Heart right ventricle (tissue), 16 donors: ENCODE measurements at places on chromosomes 5 and 9. TPM values are rescaled to one million over a fixed set of nuclear protein-coding genes. Genes with fewer than 3 reads are reported as not detected.
A peak's percentile ranks its signal among the peaks of the same experiment; 100 is the strongest.

DNA sequence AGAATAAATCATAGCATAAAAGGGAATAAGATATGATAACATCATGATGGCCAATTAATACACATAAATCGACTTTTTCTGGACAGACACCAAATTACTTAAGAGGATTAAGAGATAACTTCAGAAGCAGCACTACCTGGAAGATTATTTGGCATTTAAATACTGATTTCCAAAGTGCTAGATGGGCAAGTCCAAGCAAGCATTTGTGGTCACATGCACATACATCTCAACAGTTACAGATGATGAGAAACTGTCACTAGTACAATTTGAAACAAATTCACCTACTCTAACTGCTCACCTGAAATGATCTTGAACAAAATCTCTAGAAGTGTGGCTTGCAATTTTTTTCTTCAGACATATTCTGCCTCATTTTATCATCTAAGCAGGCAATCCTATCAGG is 26.8 kb upstream of the RASGEF1C start:
- DNase-seq: no peak

- DNase-seq: no peak
Observed at GRCh38 chr5:10339058-10339811, 14.3 kb upstream of the MARCHF6 start.

DNA sequence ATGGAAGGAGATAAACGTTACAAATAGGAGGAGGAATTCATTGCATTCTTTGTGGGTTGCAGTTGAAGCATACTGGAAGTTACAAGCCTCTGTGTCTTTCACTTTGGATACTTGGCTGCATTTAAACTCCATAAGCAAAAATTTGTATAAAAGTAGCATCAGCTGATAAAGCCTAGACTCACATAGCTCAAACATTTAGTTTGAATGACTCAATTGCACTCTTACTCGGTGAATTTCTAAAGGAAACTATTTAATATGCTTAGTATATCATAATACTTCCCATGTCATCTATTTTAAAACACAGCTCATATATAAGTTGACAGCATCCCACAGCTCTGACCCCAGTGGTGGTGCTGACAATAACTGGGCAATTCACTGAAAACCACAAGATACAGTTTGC is 596.6 kb upstream of the ZNF608 start:
- no peak for DNase-seq

GRCh38 chr5:169886033-169886432 is 94.3 kb downstream of the INSYN2B start:
- no peak for DNase-seq

DNA sequence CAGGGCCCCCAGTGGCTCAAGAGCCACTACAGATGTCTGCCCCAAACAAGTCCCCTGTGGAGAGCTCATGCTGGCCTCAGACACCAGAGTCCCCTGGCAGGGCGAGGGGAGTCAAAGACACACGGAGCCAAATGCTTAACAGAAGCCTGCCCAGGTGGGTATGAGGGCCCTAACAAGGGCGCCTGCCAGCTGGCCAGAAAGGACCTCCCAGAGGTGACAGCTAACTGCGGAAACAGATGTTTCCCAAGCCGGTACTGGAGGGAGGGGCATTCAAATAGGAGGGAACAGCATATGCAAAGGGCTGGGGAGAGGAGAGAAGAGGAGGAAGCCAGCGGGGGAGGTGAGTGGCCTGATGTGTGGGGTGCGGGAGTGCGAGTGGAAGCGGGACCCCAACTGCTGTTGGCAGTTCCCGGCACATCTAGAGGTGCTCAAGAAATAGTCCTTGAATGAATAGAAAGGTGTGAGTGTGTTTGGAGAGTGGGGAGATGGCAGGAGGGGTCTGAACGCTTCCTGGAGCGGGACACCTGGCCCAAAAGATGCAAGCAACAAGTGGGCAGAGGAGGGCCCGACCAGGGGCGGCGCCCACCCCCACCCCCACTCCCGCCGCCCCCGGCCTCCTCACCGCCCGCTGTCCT is 824 bp downstream of the MXD3 start:
- DNase-seq: no peak

GRCh38 chr9:19934301-19934871 is 145.5 kb upstream of the SLC24A2 start:
- peak; percentile 26 for DNase-seq

DNA sequence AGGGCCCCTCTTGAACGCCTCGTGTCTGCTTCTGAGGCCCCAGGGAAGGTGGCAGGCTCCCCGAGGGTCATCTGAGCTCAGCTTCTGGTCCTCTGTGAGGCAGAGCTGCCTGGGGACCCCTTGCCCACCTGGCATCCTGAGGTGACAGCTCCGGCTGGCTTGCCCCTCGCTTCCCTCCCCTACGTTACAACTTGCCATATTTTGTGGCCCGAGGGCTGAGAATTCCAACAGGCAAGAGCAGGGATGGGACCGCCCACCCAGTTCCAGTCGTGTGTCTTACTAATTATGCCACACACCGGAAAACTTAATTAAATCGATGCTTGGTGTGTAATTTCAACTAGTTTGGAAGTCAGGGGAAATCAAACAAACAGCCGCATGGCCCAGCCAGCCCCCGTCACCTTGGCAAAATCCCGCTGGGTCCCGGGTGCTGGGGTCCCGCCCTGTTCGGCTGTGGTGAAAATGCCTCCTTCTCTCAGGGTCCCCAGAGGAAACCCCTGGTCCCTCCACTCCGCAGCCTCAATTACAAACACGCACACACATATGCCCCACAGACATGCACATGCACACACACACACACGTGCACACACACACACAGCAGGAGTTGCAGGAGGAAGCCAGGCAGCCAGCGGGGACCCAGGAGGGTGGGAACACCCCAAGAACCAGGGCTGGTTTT is 221.0 kb upstream of the IER5L start:
- no peak for DNase-seq

TMEFF1 gene
- total RNA-seq: not detected

GRCh38 chr9:98080326-98080725 is 23.8 kb downstream of the NANS start:
- no peak for DNase-seq

- DNase-seq: peak; percentile 71
Observed at GRCh38 chr5:10595672-10596309, 31.9 kb downstream of the ANKRD33B start.

GPR150 gene
- total RNA-seq: not detected

FOXD4L6 gene
- not detected for total RNA-seq

GRCh38 chr9:75889977-75890471 is 449 bp upstream of the PCSK5 start:
- DNase-seq: no peak

AIF1L gene
- total RNA-seq: 14.2 TPM

WNT8A gene
- total RNA-seq: not detected

DNA sequence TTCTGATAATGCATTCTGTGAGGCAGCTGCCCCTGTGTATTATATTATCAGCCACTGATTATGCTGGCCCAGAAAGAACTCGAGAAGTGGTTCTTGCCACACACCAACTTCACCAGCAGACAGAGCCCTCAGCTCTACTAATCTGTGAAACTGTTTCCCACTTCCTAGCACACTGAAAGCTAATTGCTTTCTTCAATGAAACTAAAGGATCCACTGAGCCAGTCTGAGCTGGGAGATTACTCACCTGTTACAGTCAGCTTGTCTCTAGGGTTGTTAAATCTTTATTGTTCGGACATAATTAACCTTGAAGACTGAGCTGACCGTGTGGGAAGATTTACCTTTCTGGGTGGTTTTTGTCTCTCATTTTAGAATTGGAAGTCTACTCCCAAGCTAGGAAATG is 263.2 kb downstream of the KCTD16 start:
- no peak for DNase-seq

DNA sequence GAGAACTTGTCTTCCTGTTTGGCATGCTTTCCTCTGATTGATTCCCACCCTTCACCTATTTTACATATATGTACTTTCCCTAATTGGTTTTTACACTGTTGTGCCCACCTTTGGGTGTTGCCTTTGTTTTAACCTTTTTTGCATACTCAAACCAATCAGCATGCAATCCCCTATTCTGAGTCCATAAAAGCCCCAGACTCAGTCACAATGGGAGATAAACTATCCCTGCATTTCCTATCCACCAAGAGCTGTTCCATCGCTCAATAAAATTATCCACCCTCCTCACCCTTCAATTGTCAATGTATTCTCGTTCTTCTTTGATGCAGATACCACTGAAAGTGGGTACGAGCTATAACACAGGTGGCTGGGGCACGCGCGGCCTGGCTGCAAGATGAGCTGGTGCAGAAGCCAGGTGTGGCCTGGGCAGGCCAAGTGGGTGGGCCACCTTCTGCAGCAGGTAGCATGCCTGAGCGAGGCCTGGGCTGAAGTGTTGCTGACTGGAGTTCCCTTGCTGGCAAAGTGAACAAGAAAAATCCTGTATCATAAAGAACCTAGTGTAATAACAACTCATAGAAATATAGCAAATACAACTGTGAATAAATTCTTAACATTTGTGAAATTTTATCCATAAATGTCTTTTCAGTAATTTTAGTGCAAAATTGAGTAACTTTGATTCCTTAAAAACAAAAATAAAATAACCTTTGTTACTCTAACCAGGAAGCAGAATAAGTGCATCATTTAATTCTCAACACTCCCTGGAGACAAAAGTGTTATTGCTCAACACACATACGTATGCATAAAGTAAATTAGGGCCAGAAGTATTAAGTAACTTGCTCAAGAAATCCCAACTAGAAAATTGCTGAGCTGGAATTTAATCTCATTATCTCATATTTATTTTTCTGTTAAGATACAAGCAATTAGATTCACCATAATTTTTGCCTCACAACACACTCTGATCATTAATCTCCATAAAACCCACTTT is 685.3 kb upstream of the EDIL3 start:
- no peak for DNase-seq

ECSCR gene
- 17.5 TPM for total RNA-seq

DNA sequence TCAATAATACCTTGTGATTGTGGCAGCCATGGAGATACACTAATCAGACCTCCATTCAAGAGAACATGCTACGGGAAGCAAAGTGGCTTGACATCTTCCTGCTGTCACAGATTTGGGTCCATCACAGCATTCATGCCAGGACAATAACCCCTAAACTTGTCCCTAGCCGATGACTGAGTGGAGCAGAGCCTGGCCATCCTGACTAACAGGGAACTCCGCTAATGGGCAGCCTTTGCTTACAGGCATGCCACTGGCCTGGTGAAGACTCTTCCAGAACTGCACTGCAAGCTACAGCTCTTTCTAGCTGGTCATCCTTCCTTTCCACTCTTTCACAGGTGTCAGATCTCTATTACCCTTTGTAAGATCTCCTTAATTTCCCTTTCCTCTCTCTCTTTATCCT is 16.0 kb downstream of the FAM174A start:
- no peak for DNase-seq

GRCh38 chr9:120151806-120152205 is 428.2 kb downstream of the CDK5RAP2 start:
- DNase-seq: no peak

CARTPT gene
- not detected for total RNA-seq

GRCh38 chr9:86907346-86907745 is 40.0 kb downstream of the GAS1 start:
- DNase-seq: no peak

DNA sequence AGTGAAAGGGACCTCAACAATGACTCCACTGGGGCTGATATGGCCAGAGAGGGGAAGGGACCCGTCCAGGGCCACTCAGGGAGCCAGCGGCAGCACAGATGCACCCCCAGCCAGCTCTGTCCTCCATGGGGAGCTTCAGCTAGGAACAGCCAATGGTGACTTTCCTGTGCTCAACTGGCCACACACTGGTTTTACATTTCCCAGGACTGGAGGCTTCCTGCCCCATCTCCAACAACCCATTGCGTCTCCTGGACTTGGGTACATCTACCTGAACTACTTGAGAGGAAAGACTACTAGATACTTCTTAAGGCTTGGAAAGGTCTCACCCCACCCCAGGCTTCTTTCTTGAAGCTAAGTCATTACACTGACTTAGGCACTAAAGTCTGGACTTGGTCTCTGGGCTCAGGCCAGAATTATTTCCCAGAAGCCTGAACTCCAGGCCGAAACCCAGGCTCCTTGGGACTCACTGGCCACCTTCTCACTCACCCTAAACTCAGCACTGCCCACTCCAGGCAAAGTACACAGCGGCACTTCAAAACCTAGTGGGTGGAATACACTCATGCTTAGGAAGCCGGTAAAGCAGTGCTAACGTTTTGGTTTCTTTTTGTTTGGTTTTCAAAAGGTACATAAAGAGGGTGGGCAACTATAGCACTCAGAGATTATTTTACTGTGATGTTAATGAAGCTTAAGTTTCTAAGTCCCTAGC is 1.5 kb downstream of the IGFBPL1 start:
- no peak for DNase-seq

DNA sequence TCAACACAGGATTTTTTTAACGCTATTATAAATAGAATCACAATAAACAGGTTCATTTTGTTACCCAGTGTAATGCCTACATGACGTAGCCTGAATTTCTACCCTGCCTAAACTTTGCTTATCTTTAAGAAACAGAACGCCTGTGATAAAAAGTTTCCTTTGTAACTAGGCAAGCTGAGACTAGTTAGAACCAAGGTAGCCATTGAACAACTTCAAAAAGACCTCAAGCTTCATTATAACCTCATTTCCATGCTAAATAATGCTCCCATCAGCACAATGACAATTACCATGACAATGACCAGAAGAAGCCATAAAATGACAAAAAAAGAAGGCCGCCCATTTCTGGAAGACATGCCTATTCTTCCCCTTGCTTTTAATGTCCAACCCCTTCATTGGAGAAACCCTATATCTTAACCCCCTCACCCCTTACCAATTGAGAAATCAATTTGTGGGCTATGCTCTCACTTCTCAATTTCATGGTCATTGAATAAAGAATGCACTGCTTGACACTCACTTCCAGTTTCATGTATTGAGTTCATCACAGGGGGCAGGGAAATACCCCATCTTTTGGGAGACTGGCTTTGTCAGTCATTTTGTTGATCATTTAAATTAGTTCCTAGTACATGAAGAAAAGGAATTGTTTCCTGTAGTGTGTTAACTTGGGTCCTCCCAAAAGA is 276.8 kb downstream of the MCTP1 start:
- no peak for DNase-seq

GRCh38 chr5:85458319-85458718 is 1073.6 kb upstream of the EDIL3 start:
- no peak for DNase-seq

FBXW11 gene
- 90.7 TPM for total RNA-seq

DNA sequence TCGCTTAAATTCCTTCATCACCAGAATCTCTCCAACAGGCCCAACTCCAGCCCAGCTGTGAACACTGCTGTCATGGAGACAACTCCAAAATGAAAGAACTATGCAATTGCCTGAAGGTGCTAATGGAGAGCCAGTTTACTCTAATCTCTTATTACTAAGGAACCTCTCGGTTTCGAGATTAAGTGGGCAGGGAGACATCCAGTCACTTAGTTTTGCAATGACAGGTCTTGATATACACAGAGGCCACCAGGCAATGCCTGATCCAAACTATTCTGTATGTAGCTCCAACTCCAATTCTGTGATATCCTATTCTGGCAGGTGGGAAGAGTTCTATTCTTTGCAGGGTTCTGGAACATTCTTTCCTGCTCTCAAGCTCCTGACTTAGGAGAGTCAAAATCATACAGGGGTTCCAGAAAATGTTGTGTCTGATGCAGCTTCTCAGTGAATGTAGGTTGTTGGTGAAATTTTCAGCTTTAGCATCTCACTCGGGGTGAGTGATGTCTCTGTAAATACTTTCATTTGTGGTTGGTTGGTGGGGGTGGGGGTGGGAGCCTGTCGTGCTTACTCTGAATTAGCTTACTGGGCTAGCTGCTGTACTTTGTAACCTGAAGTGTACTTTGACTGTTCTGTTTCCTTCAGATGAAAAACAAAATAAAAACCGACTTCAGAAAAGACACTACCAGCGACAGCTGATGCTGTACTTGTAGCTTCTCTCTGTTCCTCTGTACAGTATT is 170.9 kb downstream of the PALM2AKAP2 start:
- DNase-seq: no peak

- no peak for DNase-seq
Observed at GRCh38 chr5:149870232-149870631, 74.4 kb downstream of the PDE6A start.

MARCOL gene
- total RNA-seq: not detected
